HCT116 (cell line): ENCODE measurements at places on chromosomes 4 and X. TPM values are rescaled to one million over a fixed set of nuclear protein-coding genes. Genes with fewer than 3 reads are reported as not detected.

Gene PROM1
- total RNA-seq: 17.7 TPM

Gene RP2
- total RNA-seq: 5.7 TPM

Gene CRMP1
- not detected for total RNA-seq

Gene JADE1
- total RNA-seq: 26.5 TPM

Gene MAGEB17
- not detected for total RNA-seq

Gene TIGD2
- 10.3 TPM for total RNA-seq

Gene SOWAHB
- total RNA-seq: 3.0 TPM

Gene PNMA6F
- total RNA-seq: not detected

DNA sequence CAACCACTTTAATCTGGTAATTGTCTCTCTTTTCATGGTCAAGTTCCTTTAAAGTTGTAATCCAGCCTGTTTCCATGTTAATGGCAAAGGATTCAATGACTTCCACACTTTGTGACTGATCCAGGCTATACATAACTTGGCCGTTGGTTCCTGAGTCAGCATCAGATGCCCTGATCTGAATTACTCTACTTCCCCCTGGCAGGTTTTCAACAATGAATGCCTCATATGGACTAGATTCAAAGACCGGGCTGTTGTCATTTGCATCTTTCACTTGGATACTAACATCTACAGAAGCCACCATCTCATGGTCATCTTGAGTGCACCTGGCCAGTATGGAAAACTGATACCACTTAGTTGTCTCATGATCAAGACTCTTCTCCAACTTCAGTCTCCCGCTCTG, 62.6 kb upstream of the MTNR1A start:
- no peak for DNase-seq

DNA sequence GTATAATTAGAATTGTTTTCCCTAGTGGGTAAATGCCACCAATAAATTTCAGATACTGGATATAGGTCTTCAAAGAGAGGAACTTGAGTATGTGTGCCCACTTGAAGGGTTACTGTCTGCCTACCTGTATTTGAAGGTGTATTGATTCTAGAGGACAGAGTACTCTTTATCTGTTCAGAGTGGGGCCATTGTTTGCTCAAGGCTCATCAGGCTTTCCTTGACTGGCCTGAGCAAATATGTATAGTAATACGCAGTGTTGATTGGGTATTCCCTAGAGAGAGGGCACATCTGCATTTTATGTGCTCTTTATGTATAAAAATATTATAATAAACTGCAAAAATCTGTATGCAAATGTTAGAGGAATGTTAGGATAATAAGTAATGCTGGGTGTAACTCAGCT, 23.7 kb downstream of the RP2 start:
- no peak for DNase-seq

GRCh38 chr4:118772081-118772766, 63.7 kb downstream of the SEC24D start:
- DNase-seq: peak; percentile 34

DNA sequence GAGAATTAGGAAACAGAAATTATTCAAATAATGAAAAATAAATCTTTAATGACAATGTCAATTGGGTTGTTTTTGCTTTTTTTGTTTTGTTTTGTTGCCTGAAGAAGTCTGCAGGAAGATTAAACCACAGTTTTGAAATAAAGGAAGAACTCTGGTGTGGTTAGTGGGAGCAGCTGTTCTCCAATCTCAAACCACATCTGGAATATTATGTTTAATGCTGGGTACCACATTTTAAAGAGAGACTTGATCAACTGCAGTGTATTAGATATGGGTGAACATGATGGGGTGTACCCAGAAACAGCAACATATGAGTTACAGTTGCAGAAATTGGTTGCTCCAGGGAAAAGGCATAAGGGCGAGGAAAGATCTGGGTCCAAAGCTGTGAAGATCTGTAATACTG, 171.2 kb upstream of the RPL34 start:
- no peak for DNase-seq

DNA sequence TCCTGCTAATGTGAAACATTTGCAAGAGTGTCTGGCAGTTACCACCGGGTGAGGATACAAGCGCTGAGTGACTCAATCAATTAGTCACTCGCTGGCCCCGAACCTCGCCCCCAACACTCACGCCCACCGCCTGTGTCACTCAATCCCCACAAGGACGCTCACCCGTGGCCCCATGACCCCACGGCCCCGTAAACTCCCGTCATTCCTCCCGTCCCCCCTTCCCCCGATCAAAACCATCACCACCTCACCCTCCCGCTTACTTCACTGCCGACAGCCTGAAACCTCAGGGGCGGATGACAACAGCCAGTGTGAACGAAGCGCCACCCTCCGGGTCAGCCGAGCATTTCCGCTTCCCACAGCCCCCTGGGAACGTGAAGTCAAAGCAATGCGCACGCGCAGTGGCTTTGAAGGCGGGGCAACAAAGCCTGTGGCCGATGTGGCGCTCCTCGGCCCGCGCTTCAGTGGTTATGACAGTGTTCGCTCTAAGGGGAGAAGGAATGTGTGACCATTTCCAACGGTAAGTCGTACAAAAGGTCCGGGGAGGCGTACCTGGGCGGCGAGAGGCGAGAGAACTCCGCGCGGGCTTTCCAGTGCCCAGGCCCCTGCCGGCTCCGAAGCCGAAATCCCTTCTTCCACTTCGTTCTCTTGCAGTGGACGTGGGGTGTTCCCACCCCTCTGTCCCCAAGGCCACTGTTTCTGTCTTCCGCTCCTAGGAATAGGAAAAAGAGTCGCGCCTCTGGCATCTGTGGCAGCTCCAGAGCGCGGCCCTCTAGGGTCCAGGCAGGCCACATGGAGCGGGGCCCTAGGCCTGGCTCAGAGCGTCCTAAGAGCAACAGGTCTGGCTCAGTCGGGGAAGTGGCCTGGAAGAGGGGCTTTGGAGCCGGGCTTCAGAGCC, at the start of gene ZNF674:
TSS of gene ZNF674 (minus strand) at position 311 of the 895 bp plus-strand sequence. CDS start 3,334 bp downstream, outside the sequence.
- DNase-seq: peak; percentile 84

GRCh38 chr4:110344165-110344564, 131.8 kb upstream of the ENPEP start:
- DNase-seq: peak; percentile 3

DNA sequence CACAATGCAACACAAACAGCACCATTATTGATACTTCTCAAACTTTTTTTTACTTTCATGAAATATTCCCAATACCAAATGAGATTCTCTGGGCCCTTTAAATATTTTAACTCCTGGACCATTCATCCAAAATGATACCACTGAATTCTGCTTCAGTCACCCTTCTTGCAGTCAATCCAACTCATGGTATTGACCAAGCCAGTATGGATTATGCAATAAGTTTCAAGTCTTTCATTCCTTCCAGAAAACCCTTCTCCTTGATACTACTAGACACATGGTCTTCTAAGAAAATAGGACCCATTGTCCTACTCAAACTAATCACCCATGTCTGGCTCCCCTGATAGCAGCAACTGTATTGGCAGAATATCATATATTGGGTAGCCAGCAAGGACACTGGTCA, 23.0 kb downstream of the ZNF721 start:
- no peak for DNase-seq

DNA sequence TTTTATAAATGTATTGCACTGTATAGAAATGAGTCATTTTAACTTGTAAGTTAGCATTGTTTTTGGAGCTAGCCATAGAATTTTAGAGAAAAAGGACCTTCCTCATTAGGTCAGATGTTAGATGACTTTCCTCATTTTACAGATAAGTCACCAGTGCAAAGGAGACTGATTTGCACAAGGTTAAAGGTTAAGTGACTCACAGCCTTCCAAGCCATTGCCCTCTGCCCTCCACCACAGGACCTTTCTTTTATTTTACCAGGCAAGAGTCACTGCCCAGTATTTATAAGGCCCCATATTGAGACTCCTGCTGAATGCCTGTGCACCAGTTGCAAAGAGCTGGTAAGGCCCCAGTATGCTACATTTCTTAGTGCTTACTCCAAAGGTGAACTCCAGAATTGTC, 4.2 kb upstream of the ABCG2 start:
- no peak for DNase-seq

DNA sequence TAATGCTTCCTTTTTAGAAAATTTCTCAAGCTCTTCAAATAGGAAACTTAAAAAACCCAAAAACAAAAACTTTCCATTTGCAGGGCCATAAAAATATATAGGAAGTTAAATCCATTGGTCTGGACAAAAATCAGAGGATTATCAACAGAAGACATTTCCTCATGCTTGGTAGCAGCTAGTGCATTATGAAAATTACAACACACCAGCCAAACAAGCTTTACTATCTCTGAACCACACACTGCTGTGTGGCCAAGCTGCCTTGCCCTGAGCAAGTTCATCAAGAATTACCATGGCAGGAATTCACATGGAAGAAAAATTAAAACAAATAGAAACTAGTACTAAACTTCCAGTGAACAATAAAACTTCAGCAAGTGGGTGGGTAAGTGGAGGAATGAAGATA, 3.6 kb downstream of the USP46 start:
- no peak for DNase-seq

DNA sequence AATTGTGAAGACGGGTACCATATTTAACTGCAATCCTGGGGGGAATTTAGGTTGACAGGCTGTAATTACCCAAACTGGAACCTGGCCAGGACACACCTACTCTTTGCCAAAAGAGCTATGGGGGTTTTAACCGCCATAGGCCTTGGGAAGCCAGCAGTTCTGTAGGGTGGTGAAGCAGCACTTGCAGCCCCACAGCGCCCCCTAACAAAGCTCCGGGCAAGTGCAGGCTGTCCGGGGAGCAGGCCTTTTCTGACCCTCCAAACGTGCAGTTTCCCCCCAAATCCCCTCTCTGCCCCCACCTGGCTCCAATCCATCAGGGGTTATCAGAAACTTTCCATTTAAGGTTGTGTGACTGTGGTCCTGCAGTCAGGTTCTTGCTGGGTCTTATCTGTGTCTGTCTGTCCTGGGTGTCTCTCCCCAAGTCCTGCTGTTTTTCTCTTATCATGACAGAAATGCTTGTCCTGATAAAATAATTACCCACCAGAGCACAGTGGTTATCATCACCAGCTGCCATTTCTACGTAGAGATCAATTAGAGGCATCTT, 350.9 kb downstream of the MID1IP1 start:
- DNase-seq: no peak

GRCh38 chr4:36392024-36392423, 110.6 kb downstream of the DTHD1 start:
- DNase-seq: no peak

- DNase-seq: no peak
Observed at GRCh38 chr4:7778510-7779431, 160.9 kb downstream of the AFAP1 start.

DNA sequence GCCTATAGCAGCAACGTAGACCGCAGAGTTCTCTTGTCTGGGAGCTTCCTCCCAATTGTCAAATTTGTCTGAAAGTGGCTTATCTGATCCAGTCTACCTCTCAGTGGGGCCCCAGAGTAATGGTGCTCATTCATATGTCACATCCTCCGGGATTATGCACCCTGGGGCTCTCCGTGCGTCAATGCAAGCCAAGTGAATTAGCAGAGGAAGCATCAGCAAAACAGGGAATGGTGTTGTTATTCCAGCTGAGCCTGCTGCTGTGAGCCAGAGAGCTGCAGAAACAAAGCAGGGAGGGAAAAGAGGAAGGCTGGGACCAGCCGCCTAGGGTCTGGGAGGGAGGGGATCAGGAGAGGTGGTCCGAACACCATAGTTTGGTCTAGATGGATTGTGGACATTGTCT, 95.2 kb downstream of the CLNK start:
- DNase-seq: no peak

- DNase-seq: no peak
Observed at GRCh38 chr4:60812811-60813210, 387.3 kb upstream of the ADGRL3 start.

DNA sequence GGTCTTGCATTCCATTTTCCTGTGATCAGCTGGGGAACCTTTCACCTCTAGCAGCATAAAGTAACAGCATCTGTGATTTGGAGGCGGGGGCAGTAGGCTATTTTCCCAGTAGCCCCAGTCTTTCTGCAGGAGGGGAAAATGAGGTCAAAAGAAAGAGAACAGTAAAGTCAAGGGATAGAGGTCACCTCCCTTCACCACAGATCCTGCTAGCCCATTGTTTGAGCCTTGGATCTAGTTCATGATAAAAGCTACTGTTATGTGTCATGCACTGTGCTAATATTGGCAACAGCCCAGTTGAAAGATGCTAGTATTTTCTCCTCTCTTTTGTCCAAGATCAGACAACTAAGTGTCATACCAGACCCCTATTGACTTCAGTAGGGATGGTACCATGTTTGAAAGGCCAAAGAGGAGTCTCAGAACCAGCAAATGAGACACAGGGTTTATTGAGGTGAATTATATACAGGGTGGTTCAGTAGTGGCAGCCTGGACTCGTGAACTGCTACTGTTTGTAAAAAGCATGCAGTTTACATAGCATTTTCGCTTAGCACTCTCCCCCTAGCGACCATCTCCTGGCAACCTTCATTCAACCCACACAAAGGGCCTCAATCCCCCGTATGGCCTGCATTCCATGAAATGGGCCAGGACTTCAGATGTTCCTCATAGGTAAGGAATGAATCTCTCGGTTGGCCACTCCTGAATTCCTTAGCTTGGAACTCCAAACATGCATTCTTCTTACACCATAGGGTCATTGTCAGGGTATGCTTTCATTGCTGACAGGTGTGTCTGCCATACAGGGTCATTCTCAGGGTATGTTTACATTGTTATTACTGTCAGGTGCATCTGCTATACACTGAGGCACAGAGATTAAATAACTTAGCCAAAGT, 170.0 kb upstream of the FRMPD4 start:
- DNase-seq: no peak

GRCh38 chrX:39897741-39898097, 200.0 kb downstream of the BCOR start:
- DNase-seq: no peak
